Epithelial cell of esophagus (primary cell): ENCODE measurements at places on chromosomes 7 and 10.
A peak's percentile ranks its signal among the peaks of the same experiment; 100 is the strongest.

- DNase-seq: no peak
Observed at GRCh38 chr7:66683770-66684123, 55.1 kb downstream of the KCTD7 start.

GRCh38 chr10:5594271-5595049 is 69.7 kb downstream of the CALML3 start:
- no peak for DNase-seq

- DNase-seq: no peak
Observed at GRCh38 chr7:1385809-1386622, 73.3 kb downstream of the MICALL2 start.

GRCh38 chr7:36795451-36796021 is 71.2 kb upstream of the AOAH start:
- DNase-seq: peak; percentile 83

DNA sequence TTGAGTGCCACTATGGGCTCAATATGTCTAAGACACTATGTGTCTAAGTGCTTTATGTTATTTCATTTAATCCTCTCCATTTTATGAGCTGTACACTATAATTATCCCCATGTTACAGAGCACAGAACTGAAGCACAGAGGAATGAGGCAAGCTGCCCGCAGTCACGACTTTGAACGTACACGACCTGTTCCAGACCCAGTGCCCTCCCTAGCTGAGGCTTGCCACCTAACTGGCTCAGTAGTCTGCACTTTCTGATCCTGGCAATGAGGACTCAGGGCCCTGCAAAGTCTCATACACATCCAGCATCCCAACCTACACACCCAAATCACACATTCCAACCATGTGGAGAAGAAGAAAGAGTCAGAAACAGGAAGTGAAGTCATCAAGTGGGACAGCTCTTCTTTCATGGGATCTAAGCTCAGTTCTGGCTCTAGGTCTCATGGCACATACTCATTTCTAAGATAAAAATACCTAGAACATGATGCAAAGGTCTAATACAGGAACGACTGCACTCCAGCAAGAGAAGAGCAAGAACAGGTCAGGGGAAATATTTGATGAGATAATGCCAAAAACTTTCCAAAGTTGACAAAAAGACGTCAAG is 42.4 kb upstream of the DDC start:
- DNase-seq: no peak
